Natural killer cell treated with Interleukin-12 subunit alpha and Interleukin-12 subunit beta and Interleukin-15 and Interleukin-18, amount 100 ng/mL, for 72 hours (primary cell): ENCODE measurements at places on chromosomes 3 and 15.

- DNase-seq = no peak
Observed at GRCh38 chr3:70072180-70072579, 72.6 kb downstream of the SAMMSON start.

DNA sequence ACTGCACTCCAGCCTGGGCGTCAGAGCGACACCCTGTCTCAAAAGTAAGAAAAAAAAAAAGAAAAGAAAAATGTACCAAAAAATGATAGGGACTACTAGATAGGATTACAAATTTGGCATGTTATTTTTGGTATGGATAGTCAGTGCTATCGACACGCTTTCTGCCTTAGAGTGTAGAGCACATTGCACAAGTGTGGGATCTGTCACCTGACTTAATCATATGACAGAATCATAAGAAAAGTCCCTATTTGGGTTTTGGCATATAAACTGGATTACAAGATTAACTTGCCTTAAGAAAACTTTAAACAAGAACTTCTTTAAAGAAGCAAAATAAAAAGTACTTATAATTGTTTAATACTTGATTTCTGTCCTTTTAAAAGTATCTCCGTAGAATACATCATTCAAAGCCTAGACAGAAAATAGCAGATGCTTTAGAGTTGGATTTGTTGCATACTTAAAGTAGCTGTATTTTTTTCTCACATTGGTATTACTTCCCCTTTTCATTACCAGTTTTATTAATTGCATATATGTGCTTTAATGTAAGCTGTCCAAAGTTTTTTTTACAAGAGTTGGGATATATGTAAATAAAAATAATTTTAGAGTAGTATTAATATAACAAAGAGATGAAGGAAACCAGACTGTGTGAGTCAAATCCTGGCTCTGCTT, 7.8 kb downstream of the ATP6V1A start:
- DNase-seq = no peak

DNA sequence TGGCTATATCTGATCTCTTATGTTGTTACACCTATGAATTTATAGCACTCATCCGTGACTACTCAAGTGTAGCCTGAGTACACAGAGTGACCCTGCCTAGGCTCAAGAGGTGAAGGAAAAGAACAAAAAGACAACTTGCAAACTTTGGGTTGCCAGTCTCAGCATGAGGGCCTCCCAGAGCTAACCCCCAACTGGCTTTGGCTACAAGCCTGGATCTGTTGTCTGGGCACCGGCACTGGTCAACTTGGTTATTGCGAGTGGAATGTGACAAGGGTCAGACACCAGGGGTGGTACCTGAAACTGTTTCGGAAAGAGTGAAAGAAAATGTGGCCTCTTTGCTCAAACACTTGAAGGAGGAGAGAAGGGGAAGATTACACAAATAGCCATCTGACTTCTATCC, 49.5 kb upstream of the BCL6 start:
- no peak for DNase-seq

DNA sequence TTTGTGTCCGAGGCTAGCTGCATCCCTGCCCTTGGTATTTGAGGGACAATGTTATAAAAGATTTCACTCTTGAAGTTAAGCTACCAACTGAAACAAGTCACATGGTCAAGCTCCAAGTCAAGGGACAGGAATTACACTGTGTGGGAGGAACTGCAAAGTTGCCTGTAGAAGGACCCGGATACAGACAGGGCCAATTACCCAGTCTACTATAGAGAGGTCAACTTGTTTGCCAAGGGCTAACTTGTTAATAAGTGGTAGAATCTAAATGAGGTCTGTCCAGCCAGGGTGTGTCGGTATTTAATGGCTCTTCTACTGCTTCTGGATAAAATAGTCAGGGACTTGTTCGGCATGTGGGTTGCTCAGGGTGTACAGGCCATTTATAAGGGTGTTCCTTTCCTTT, 55.7 kb downstream of the PTPRG start:
- no peak for DNase-seq

GRCh38 chr3:195800240-195800639, 11.5 kb downstream of the MUC4 start:
- DNase-seq = no peak

DNA sequence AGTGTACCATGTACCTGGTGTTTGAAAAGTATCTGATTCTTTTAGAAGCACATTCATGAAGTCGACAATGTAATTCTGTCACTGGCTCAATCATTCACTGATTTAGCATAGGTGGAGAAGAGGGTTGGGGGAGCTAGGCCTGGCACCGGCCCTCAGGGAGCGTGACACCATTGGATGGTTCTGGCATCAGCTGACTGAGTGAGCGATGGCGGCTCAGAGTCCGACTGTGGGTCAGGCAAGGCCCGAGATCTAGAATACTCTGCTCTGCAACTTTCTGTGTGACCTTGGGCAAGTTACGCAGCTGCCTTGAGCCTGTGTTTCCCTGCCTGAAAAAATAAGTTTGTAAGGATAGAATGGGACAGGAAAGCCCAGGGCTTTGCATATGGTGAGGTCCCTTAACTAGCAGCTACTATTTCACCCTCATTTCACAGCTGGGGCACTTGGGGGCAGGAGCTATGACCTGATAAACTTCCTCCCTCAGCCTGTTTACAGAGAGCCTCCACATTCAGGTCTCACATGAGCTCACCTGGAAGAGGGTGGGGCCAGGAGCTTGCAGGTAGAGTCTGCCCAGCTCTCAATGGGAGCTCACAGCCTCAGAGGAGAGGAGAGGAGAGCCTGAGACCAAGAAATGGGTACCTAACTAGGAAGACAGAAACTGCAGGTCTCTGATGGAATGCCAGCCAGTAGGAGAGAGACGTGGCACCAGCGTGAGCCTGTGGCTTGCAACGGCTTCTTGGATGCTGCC, 153.7 kb upstream of the TLE3 start:
- peak; percentile 40 for DNase-seq

- no peak for DNase-seq
Observed at GRCh38 chr15:52255935-52256334, 39.7 kb downstream of the MYO5C start.

DNA sequence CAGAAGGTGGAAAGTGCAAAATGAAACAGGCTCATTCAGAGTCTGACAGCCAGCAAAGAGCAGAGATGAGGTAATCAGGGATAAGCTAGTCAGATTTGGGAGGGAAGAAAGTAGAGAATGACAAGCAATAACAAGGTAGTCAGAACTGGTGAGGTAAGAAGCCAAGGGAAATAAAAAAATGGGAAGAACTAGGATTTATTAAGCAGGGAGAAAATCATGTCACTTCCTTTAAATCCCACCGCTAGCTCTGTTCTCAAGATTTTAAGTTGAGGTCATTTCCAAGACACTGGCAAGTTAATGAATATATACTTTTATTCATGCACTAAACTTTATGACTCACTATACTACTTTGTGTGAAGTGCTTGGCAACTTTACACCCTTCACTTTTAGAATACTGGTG, 1106.8 kb downstream of the IGSF11 start:
- DNase-seq = no peak

GRCh38 chr3:49427586-49427985, 1.5 kb downstream of the NICN1 start:
- no peak for DNase-seq

GRCh38 chr15:68733666-68734065, 87.0 kb downstream of the ANP32A start:
- no peak for DNase-seq

DNA sequence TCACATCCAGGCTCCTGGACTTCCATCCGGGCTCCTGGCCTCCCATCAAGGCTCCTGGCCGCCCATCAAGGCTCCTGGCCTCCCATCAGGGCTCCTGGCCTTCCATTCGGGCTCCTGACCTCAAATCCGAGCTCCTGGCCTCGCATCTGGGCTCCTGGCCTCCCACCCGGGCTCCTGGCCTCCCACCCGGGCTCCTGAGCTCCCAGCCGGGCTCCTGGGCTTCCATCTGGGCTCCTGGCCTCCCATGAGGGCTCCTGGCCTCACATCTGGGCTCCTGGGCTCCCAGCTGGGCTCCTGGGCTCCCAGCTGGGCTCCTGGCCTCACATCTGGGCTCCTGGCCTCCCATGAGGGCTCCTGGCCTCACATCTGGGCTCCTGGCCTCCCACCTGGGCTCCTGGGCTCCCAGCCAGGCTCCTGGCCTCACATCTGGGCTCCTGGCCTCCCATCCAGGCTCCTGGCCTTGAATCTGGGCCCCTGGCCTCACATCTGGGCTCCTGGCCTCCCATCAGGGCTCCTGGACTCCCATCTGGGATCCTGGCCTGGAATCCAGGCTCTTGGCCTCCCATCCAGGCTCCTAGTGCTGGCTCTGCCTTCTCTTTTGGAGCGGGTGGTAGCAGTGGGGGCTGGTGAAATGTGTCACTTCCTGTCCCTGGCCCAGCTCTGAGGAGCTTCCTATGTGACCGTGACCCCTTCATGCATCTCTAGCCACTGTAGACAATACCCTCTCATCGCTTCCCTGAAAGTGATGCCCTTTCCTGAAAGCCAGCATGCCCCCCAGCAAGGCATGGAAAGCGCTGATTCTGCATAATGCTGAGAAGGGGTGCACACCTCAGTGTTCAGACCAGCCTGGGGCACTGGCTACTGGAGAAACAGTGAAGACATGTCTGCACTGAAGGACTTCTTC, 62.7 kb upstream of the BLM start:
- no peak for DNase-seq

DNA sequence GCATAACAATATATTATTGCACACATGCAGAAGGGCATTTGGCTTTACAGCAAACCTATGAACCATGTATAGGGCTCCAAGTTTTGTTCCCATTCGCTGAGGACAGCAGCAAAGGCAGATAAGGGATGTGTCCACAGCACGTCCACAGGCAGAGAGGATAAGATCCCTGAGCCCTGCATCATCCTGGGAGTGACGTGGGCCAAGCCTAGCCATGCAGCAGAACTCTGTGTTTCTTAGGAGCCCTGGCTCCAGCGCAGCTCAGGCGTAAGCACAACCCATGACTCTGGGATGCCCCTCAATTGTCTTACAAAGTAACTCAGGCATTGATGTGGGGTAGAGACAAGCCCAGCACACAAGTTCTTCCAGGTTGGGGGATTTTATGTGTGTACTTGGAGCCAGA, 194.3 kb upstream of the CTDSPL start:
- no peak for DNase-seq

DNA sequence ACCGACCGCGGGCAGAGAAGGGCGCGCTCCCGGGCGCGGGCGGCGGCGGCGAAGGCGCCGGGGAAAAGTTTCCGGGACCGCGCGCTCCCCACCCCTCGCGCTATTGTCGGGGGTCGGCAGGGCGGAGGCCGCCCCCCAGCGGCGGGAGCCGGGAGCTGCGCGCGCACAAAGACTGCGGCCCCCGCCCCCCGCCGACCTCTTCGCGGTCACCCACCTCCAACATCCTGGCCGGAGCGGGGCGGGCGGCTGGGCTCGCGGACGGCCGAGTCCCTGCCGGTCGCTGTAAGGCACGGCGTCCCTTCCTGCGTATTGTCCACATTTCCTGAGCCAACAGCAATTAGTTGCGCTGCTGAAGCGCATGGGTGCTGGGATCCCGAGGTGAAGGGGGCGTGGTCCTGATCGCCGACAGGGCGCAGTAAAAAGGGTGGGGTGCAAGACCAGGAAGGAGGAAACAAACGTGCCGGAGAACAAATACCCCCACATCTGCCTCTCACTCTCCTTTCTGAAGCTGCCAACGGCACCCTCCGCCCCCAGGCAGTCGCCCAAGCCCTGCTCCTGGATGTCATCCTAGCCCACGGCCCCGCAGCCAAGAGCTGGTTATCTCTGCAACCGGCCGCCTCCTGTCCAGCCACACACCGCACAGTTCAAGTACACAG, at the start of gene TMEM44:
TSS of gene TMEM44 (minus strand) at position 71 of the 656 bp plus-strand sequence. CDS start 204 bp downstream, outside the sequence.
- peak; percentile 67 for DNase-seq

GRCh38 chr3:127388427-127388826, 100.6 kb upstream of the PRR20G start:
- DNase-seq = no peak

DNA sequence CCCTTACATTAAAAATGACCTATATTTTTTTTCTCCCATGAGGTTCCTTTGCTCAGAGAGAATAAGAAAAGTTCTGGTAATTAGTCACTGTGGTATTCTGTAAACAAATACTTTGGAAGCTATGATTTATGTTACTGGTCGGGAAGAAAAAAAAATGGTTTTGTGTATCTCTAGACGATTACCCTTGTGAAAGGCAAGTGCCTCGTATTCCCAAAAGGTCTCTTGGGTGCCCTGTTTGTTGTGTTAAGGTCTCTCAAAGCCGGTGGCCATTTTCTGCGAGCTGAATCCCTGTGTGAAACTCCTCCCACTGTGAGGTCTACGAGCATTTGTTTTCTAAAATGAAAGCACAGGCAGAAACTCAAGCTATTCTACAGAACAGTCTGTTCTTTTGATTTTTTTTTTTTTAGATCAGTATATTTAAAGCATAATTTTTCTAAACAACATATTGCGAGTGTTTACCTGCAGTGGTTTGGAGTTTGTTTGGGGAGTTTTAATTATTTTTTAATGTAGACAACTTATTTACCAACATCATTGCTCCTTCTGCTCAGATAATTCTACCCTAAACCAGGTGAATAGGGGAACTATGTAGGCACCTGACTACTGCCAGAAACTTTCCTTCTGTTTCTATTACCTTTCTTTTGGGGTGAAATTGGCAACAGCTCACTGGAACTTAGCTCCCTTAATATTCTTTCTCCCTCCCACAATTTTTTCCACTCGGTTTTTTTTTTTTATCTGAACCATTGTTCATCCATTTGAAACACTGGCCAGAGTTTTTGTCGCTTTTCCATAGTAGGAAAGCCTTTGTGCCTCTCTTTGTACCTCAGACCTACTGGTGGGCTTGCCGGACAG, 44.0 kb downstream of the ZBTB38 start:
- peak; percentile 74 for DNase-seq

GRCh38 chr3:150544726-150545125, 1.6 kb downstream of the SERP1 start:
- DNase-seq = no peak

DNA sequence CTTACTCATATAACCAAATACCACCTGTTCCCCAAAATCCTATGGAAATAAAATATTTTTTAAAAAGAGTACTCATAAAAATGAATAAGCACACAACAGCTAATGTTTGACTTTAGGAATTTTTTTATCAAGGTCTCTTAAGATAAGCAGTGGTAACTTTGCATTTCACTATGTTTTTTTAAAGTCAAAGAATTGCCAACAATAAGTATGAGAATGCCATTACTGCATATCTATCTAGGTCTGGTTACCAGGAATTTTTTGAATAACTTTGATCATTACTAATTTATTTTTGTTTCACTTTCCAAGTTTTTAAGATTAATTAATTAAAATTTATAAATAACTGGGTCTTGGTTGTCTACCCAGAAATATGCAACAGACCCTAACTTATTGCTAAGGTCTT, 41.5 kb downstream of the PLSCR4 start:
- no peak for DNase-seq

- no peak for DNase-seq
Observed at GRCh38 chr3:183980403-183980802, 37.3 kb downstream of the ABCC5 start.

- no peak for DNase-seq
Observed at GRCh38 chr3:195010551-195011100, 260.3 kb downstream of the XXYLT1 start.
